Renal cortical epithelial cell (primary cell): ENCODE measurements at places on chromosomes 13 and 19. TPM values are rescaled to one million over a fixed set of nuclear protein-coding genes. Genes with fewer than 3 reads are reported as not detected.

Gene CYP4F12
- total RNA-seq = not detected in 2 replicates

Gene SLC46A3
- total RNA-seq = 8.5 and 22.1 TPM in 2 replicates

Gene ANGPTL8
- total RNA-seq = not detected in 2 replicates

Gene FCER2
- total RNA-seq = not detected in 2 replicates

Gene CPAMD8
- 1.6 and 3.9 TPM in 2 replicates for total RNA-seq

Gene CCDC9
- 4.0 and 9.8 TPM in 2 replicates for total RNA-seq

Gene SIGLECL1
- total RNA-seq = not detected in 2 replicates

Gene CCDC159
- 2.3 and 6.8 TPM in 2 replicates for total RNA-seq

Gene ASPDH
- total RNA-seq = not detected in 2 replicates

Gene ZSCAN4
- total RNA-seq = not detected in 2 replicates

Gene GAPDHS
- total RNA-seq = not detected in 2 replicates
